ENCODE measurements at places on chromosomes 1 and 21.

DNA sequence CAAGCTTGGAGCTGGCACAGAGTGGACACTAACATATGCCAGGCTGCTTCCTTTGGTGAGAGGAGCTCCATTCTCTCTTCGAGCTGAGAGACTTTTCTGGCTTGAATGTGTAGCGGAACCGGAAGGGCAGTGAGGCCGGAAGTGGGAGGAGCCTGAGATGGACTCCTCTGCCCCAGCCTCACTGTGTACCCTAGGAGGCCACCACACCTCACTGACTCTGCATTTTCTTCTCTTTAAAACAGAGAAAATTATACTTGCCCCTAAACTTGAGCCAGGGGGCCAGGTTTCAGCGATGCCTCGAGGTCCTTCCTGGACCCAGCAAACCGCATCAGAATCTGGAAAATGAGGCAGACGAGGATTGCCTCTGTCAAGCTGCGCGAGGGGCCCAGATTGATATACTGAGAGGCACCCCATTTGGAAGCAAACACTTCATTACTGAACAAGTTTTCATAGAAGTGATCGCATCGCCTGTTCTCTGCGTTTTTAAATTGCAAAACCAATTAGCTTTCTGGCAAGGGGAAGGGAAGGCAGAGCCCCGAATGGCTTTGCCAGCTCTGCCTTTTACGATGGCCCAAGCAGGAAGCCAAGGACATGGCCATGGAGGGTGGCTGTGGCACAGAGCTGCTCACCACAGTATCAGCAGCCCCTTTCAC is 708.1 kb downstream of the PTPRU start:
- no peak for DNase-seq

- DNase-seq, result no peak
These were observed 102.4 kb upstream of the ETV3 start for GRCh38 chr1:157240495-157241184.

DNA sequence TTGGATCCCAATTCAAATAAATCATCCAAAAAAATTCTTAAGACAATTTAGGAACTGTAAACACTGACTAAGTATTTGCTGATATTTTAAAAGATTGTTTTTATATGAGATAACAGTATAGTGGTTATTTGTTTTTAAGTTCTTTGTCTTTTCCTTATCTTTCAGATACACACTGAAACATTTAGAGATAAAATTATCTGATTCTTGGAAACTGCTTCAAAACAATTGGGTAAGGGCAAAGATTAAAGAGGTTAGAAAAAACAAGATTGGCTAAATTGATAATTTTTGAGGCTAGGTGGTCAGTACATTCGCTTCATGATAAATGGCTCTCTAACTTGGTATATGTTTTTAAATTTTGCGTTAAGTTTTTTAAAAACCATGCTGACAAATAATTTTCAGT is 117.3 kb downstream of the PSMG1 start:
- DNase-seq, result no peak

- peak; percentile 42 for DNase-seq
These were observed 41.4 kb upstream of the TSPEAR start for GRCh38 chr21:44752671-44753235.

DNA sequence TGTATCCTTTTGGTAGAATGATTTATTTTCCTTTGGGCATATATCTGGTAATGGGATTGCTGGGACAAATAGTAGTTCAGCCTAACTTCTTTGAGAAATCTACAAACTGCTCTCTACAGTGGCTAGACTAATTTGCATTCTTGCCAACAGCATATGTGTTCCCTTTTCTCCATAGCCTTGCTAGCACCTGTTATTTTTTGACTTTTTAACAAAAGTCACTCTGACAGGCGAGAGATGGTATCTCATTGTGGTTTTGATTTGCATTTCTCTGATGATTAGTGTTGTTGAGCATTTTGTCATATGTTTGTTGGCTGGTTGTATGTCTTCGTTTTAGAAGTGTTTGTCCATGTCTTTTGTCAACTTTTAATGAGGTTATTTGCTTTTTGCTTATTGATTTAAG is 99.8 kb downstream of the UCK2 start:
- no peak for DNase-seq

DNA sequence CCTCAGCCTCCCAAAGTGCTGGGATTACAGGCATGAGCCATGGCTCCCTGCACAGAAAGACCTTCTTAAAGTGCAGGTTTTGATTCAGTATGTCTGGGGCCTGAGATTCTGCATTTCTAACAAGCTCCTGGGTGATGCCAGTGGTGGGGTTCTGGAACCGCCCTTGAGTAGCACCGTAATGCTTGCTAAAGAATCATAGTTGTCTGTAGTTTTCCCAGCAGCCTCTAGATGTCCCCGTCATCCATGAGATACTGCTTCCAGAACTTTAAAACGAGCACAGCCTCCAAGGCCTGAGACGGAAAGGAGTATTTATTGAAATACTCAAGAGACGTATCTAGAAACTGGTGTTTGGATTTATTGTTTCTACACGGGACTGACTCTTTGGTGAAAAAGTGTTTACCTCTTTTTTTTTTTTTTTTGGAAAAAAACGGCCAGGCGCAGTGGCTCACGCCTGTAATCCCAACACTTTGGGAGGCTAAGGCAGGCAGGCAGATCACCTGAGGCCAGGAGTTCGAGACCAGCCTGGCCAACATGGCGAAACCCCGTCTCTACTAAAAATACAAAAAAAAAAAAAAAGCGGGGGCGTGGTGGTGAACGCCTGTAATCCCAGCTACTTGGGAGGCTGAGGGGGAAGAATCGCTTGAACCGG is 2.6 kb upstream of the TOR3A start:
- DNase-seq, result peak; percentile 81

GRCh38 chr1:94602316-94602715 is 60.8 kb upstream of the F3 start:
- peak; percentile 67 for DNase-seq

DNA sequence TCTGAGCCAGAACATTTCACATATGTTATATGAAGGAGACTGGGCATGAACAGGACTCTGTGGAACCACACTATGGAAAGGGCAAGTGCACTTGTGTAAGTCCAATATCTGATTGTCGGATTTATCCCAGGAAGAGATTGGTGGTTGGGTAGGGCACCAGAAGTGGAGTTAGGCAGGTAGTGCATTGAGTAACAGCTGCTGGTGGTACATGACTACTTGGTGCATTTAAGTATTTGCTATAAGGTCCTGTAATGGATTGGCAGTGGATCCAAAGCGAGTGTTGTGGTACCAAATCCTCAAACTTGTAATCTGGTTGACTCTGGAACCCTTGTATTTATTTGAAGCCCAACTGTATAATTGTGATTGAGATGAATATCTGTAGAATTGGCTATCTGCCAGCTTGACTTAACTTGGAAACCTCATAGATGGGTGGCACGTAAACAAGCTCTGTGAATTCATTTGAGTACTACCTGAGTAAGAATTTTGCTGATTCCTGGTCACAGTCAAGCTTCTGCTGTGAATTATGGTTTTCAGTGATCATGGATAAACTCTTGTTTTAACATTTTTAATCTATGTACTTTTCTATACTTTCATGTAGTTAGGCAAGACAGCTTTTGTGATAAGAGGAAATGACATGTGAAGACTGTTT is 21.1 kb downstream of the UBAP2L start:
- no peak for DNase-seq

GRCh38 chr1:214318356-214318755 is 37.4 kb downstream of the SMYD2 start:
- peak; percentile 35 for DNase-seq

DNA sequence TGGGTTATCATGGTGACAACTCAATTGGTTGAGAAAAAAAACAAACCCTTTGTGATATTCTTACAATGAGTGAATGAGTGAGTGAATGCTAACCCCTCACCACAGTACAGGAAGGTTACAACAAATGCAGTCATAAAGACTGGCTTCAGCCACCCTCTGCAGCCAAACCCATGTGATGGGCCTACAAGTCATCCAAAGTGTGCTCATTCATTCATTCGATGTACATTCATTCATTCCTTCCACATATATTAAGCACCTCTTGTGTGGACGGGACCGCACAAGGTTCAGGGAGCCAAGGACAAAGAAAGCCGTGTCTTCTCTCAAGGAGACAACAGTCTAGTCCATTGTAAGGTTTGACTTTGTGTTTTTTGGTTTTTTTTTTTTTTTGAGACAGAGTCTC is 49.4 kb downstream of the WDR4 start:
- no peak for DNase-seq

DNA sequence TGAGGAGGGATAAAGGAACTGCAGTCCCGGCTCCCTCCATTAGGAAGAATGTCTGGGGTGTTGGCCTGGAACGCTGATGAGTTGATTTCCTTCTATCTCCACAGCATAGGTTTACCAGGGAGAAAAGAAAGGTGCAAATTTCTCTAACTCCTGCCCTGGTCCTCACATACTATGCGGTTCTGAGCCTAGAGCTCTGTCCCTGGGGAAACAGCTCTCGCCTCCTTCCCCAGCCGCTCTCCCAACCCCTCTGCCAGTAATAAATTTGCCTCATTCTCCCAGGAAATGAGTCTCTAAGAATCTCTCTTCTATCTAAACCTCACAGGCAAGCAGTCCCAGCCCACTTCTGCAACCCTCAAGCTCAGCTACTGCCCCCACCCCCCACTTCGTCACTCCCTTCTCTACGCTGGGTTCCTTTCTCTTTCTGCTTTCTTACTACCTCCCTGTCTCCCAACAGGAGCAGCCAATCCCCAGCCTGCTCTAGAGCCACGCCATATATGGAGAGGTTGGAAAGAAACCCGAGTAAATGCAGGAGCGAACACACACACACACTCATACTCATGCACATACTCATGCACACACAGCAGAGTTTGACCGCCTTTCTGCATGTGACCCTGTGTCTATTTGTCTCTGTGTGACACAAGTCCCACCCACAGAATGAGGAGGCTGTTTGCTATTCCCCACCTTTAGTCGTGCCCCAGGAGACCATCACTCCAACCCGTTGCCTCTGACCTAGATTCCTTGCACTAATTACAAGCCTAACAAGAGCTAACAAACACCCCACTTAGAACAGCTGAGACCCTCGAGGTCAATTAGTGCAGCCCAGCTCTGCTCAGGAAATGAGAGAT is 13.4 kb downstream of the PLEKHO1 start:
- DNase-seq, result peak; percentile 100

- DNase-seq, result peak; percentile 39
These were observed 37.5 kb downstream of the LGR6 start for GRCh38 chr1:202230939-202231645.

- peak; percentile 71 for DNase-seq
These were observed 7.9 kb downstream of the TNFSF18 start for GRCh38 chr1:173042806-173043205.

DNA sequence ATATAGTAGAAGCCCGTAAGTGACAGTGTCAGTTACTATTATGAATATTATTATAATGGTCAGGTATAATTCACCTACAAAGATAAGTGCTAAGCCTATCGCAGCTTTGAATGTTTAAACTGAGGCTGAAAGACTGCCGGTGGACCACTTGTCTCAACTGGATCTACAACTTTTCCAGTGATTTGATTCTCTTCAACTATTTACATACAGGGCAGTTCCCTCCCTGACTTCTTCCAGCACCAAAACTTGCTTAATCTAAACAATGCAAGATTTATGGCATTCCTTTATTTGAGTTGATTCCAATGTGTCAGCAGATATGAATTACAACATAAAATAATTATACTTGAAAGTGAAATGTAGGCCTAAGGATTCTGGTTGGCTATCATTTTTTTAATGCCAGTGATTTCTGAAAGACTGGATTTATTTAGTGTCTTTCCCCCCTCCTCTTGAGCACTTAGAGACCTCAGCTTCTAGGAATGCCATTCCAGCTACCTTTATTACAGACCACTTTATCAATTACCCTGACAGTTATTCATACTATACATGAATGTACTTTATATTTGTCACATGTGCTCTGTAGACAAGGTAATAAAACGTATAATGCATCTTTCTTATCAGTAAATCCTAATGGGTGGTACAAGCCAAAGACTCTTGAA is 153.3 kb upstream of the C8B start:
- no peak for DNase-seq

DNA sequence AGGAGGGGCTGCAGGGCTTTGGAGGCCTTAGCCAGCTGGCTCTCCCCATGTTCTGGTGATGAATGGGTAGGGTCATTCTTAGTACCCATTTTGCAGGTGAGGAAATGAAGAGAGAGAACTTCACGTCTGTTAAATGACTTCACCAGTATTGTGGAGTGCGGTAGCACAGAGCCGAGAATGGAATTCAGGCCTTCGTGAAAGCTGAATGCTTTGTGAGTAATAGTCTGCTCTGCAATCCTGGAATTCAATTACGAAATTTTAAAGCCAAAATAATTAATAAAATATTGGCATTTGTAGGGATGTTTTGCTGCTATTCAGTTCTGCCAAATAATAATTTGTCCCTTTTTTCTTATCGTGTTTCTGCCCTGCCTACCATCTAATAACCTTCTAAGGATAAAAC is 197.7 kb downstream of the GREM2 start:
- DNase-seq, result no peak

DNA sequence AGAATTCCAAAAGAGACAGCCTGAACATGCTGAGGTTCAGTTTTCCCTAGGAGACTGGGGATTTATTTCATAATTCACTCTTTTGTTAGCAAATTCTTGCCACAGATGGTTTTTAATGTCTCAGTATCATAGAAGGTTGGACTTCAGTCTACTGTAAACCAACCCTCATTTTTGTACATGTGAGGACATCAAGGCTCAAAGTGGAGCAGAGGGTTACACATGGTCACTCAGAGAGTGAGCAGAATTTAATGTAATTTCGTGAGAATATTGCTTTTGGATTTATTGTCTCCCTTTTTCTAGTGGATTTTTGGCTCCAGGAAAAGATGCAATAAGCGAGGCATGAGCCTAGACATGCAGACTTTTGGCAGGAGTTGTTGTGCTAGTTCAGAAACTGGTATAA is 210.8 kb upstream of the JUN start:
- no peak for DNase-seq

DNA sequence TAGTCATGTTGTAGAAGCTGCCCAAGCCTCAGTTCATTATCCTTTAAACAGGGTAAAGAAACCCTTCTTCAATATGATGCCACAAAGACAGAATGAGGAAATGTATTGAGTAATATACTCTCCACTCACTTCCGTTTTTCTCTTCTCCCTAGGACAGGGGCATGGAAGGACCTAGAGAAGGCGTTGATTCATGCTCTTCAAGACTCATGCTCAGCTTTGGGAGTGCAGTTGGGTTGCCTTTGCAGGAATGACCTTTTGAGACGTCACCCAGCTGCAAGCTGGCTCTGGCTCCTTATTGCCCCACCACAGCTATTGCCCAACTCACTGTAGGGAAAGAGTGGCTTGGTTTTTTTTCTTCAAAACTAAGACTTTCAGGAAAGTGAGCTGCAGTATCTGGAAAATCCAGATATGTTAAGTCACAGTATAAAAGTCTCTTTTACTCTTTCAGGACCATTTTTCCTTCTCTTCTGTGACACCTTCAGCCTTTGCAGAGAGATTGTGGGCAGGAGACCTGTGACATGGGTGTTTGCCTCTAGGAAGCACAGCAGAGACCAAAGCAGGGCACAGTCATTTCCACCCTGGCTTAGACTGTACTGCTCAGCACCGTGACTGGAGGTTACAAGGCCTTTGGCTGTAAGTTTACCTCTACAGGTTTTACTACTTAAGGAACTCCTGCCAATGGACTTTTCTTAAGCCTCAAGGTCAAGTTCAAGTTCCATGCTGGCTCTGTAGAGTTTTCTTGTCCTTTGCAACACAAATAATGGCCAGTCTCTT is 39.5 kb downstream of the XCL2 start:
- no peak for DNase-seq

- no peak for DNase-seq
These were observed 23.4 kb downstream of the ZNF281 start for GRCh38 chr1:200386416-200386815.
